ENCODE measurements at places on chromosomes 6 and 20.

- no peak for DNase-seq
Measured at GRCh38 chr6:29490552-29490951, 2.8 kb upstream of the MAS1L start.

- no peak for DNase-seq
Measured at GRCh38 chr20:25315418-25316210, 67.7 kb downstream of the PYGB start.

DNA sequence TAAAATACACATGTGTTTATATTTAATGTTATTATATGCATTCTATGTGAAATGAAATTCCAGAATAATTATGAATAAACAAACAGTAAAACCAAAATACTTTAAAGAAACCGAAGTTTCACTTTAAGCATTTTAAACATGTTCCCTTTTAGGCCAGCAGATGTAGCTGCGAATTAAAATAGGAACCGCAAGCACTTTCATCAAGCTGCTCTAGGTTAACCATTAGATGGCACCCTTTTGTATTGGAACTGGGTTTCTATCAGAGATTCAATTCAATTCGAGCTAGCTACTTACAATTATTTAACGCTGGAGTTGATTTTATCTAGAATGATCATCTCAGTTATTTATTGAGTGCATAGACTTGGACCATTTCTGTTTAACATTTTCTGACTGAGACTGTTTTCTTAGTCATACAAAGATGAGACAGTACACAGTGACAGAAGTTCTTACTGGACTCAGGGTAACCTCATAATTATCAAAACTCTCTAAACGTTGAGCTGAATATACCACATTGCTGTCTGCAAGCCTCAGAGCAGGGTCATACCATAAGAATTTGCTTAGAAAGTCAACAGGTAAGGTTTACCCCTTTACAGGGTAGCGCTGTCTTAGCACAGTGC lies 8.5 kb downstream of the TMEM242 start:
- DNase-seq, result no peak

DNA sequence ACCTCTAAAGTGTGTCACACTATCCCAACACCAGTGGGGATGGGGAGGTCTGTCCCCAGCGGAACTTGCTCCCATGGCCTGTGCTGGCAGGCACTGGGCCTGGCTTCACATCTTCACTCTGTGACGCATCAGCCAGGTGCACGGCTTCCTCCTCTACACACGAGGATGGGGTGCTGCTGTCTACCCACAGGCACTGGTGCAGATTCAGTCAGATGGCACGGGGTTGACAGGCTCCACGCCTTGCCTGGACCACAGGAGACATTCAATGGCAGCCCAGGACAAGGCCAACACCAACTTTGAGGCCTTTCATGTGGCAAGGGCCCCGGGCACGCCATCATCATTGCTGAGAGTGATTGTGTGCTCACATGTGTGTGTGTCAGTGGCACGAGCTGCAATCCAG lies 92.4 kb downstream of the TMEM242 start:
- no peak for DNase-seq

DNA sequence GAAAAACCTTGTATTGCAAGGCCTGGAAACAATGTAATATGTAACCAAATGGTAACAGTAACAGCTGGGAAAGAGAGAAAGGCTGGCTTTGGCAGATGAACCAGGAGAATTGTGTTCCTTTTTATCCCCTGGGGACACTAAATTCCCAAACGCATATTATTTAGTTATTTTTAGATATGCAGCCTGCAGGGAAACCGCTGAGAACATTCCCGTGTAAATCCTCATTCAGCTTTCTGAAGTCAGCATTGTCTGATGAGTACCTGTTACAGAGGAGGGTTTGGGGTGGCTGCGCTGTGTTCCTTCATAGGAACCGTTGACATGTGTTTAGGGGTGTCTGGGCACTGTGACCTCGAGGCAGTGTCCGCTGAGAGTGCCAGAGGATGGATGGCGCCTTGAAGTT lies 101.3 kb downstream of the SMOC2 start:
- DNase-seq, result no peak

DNA sequence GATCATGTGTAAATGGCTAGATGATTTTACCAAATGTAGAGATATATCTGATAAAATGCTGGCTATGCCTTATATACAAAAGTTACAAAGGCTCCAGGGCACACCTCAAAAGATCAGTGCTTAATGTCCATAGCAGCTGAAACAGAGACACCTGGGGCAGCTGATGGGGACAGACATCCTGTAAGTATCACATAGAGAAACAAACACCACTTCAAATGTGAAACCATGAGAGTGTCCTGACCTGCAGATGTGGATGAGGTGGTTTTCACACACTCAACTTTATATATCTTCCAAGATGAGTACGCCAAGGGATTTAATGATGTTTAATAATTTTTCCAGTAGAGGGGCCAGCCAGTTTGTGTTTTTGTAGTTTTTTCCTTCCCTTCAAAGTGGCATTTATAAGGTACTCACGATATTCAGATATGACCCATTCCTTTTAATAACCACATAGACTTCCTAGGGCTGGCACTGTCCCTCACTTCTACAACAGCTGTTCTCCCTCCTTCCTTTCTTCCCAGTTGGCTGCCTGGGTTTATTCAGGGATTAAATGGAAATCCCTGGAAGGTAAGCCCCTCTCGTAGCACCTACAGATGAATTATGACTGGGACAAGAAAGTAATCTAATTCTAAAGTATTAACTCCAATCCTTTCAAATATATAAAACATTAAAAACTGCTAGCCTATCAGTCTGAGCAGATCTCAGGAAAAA lies 50.3 kb upstream of the MCM9 start:
- DNase-seq, result no peak

- DNase-seq, result no peak
Measured at GRCh38 chr6:37814374-37814773, 5.2 kb upstream of the ZFAND3 start.

DNA sequence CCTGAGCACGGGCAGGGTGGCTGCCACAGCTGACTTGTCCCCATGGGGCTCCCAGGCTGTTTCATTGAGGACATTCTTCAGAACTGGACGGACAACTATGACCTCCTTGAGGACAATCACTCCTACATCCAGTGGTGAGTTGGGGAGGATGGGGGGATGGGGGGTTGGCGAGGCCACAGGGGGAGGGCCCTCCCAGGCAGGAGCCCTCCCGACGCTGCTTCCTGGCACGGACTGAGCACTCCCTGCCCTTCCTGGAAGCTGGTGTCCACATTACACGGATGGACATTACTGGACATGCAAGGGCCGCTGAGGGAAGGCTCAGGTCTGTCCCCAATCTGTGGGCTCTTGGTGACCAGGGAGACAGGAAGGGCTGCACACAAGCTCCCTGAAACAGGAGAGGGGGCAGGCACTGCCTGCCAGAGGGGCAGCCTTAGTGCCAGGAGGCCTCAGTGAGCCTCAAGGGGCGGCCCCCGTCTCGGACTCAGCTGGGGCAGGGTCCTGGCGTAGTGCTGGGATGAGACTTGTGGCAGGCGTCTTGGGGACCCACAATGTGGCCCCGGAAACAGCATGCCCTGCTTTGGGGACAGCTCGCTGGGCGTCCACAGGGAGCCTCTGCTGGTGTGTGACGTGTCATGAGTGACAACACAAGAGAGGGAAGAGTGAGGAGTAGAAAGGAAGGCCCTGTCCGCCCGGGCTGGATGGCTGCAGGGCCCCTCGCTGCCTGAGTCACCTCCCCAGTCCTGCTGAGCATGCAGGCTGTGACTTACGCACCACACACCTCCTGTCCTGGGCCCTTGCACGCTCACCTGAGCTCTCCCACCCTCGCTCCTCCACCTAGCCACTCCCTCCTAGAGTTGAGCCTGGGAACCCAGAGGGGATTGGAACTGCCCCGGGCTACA lies 5.1 kb downstream of the OGFR start:
- no peak for DNase-seq

DNA sequence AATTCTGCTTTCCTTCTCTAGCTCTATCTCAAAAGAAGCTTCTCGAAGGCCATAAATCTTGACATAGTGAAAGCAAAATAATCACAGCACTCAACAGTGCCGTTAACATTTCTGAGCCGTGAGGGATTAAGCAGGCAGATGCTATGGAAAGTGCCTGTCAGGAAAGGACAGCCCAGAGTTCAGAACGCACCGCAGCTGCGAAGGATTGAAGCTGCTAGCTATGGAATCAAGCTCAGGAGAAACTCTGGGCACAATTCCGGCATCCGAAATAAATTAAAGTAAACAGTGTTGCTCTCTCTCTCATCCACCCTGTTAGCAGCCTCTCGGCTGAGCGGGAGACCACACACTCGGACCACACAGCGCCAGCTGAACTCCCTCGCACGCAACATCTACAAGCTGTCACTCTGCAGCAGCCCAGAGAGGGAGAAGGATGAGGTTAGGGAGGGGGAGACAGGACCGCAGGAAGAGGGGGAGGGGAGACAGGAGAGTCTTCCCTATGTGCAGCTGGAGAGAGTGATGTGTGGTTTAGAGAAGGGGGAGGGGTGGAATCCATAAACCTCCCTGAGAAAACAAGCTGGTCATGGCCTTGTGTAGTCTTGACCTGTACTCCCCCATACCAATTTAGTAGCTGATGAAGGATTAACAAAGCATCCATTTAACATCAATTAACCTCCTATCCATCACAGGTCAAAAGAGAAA lies 9.0 kb downstream of the EXOC2 start:
- no peak for DNase-seq

DNA sequence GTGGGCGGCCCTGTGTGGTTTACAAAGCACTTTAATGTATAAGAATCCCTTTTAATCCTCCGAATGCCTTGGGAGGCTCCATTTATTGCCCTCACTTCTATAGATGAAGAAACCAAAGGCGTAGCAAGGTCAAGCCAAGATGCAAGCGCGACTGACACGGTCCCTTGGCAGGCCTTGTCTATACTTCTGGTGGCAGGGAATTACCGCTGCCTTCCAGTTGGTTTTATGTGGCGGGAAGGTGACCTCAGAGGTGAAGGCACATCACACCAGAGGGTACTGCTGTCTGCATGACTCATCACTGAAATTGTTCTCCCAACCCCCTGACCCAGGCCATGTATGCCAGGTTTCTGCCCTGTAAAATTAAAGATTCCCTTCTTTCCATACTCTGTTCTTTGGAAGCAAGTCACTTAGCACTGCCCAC lies 36.1 kb upstream of the NAA20 start:
- DNase-seq, result no peak

DNA sequence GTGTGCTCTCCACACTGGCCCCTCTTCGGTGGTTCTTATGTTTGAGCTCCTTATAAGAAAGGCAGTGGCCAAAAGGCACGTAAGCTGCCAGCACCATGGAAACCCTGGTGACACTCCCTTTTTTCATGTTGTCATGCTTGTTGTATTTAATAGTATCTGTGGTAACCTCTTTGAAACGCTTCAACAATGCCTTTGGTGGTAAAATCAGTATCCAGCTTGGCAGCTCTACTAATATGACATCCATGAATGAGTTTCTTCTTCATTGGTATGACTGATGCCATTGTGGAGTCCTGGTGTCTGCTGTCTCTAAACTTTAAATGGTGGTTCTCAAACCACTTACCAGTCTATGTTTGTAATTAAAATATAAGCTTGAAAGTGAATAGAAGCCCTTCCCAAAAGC lies 10.7 kb upstream of the MYLK2 start:
- no peak for DNase-seq

- no peak for DNase-seq
Measured at GRCh38 chr6:122996794-122997505, 915 bp downstream of the CLVS2 start.

- DNase-seq, result no peak
Measured at GRCh38 chr6:14754751-14755513, 490.9 kb upstream of the JARID2 start.

- no peak for DNase-seq
Measured at GRCh38 chr20:61800359-61801064, 265.2 kb downstream of the TAF4 start.

GRCh38 chr6:138235205-138235604 lies 16.9 kb upstream of the PBOV1 start:
- no peak for DNase-seq

- no peak for DNase-seq
Measured at GRCh38 chr6:49384904-49385303, 78.1 kb downstream of the MMUT start.

- no peak for DNase-seq
Measured at GRCh38 chr6:1963596-1963995, 281.8 kb downstream of the GMDS start.

GRCh38 chr6:107560657-107561056 lies 70.7 kb downstream of the SOBP start:
- no peak for DNase-seq

DNA sequence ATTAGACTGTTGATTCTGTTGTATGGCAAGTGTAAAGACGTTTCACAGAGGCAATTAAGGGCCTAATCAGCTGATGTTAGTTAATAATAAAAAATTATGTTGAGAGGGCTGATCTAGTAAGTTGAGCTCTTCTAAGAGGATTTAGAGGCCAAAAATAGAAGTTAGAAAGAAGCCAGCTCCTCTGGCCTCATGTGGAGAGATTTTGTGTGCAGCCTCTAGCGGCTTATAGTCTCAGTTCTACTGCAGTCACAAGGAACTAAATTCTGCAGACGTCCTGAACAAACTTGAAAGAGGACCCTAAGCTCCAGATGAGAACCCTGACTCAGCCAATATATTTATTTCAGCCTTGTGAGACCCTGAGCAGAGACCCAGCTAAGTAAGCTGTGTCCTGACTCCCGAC lies 498.6 kb downstream of the BTBD3 start:
- no peak for DNase-seq

DNA sequence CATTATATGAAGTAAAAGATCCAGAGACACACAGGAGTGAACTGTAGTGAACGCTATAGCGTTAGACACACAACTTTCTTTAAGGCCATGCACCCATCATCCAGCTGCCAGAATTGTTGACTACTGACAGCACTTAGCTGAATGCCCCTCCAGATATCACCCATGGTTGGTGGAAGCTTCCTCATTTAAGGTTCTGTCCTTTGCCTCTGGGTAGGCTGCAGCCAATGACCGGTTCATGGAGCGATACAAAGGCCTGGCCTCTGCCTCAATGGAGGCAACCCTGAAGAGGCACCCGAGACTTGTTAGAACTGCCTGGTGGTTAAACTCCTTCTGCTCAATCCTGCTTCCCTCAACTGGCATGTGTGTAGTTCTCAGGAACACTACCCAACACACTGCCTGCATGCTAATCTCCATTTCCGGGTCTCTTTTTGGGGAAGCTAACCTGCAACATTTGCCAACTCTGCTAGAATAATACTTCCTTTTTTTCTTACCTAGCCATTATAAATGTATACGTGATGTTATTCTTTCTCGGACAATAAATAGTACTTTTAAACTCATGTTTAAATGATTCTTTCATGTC lies 49.8 kb upstream of the THEMIS start:
- DNase-seq, result no peak

DNA sequence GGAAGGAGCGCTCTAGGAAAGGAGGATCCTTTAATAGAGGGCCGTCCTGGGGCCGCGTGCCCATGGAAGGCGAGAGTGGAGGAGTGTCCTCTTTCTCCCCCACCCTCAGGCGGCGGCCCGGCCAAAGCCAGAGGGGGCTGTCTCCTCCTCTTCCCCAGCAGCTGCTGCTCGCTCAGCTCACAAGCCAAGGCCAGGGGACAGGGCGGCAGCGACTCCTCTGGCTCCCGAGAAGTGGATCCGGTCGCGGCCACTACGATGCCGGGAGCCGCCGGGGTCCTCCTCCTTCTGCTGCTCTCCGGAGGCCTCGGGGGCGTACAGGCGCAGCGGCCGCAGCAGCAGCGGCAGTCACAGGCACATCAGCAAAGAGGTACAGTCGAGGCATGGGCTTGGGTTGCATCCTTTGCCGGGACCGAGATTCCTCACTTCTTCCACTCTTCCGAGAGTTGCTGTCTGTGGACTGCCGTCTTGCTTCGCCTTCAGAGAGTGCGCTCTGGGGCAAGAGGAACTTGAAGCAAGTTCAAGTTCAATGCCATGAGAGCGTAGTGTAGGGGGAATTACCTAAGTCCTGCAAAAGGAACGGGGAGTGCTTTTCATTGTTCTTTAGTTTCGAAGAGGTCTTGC lies at the start of gene LAMA2:
TSS of gene LAMA2 (plus strand) at position 148 of the 621 bp plus-strand sequence. CDS start at position 256, 108 bp downstream.
- DNase-seq, result no peak
